Stimulated activated naive CD4-positive, alpha-beta T cell (primary cell): ENCODE measurements at places on chromosomes 4 and X.

- DNase-seq, result no peak
Measured at GRCh38 chr4:7132730-7133582, 59.4 kb upstream of the SORCS2 start.

- DNase-seq, result peak; percentile 39
Measured at GRCh38 chrX:82218361-82218760, 1016.5 kb downstream of the SH3BGRL start.

- DNase-seq, result no peak
Measured at GRCh38 chr4:7227008-7227407, 34.7 kb downstream of the SORCS2 start.

- no peak for DNase-seq
Measured at GRCh38 chrX:88903989-88904718, 157.1 kb downstream of the CPXCR1 start.

- DNase-seq, result no peak
Measured at GRCh38 chrX:12360383-12360782, 222.1 kb downstream of the FRMPD4 start.
